ENCODE measurements at places on chromosomes 1 and 21.

GRCh38 chr1:112911506-112912220, 44.3 kb downstream of the SLC16A1 start:
- no peak overlapping the region for H3K4me3 ChIP-seq
- no peak overlapping the region for H3K27ac ChIP-seq
- no peaks in the 10 kb centered on the region for H3K4me1 ChIP-seq

DNA sequence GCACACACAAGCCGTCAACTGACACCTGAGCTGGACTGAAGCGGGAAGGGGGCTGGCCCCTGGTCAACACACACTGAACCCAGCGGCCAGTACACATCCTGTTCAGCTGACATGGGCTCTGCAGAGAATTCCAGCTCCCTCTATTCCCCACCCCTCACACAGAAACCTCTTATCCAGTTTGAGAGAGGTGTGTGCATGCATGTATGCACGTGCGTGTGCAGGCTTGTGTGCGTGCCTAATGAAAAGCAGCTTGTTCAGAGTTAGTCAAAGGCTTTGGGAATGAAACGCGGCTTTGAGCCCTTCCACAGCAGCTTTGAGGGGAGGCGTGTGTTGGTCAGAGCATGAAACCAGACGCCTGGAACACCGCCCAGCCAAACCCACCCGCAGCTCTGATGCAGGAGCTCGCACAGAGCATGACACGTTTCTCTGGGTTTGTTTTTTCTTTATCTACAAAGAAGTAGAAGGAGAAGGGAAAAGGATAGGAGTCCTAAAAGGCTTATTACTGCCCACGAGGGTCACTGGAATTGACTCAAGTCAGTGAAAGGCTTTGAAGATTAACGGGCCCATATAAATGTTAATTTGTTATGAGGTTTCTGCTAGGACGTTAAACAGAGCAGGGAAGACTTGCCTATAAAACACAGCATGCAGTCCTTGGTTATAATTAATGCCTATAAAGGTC, 184.2 kb downstream of the ETS2 start:
- peaks cover 4% of the 10 kb centered on the region for H3K36me3 ChIP-seq
- H3K27me3 ChIP-seq, result peaks cover 55% of the 10 kb centered on the region
- H3K4me3 ChIP-seq, result no peak overlapping the region
- H3K27ac ChIP-seq, result no peak overlapping the region
- no peak for DNase-seq

GRCh38 chr1:47635597-47635996, 197.8 kb downstream of the FOXD2 start:
- H3K36me3 ChIP-seq, result no peaks in the 10 kb centered on the region
- no peak overlapping the region for H3K27ac ChIP-seq
- peaks cover 36% of the 10 kb centered on the region for H3K27me3 ChIP-seq
- DNase-seq, result no peak

DNA sequence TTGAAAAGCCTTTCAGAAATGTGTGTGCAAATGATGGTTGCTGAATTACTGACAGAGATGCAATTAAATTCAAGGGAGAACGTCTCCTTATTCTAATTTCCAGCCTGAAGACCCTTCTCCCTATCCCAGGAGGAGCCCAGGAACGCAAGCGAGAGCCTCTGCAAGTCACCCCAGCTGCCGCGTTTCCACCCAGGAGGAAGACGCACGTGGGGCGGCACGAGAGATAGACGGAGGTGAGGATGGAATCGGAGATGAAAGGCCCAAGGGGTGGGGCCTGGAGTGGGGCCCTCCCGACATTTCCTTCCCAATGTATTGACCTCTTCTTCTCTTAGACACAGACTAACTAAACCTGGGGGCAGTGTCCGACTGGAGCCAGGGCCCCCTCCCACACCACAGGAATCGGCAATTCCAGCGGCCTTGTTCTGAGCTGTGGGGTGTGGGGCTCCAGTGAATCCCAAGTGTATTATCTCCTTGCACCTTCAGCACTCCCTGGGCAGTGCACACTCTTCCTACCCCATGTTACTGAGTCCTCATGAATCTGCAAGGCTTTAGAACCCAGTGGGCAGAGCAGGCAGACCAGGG, 322.5 kb downstream of the AJAP1 start:
- no peaks in the 10 kb centered on the region for H3K4me1 ChIP-seq
- no peak for DNase-seq
- H3K4me3 ChIP-seq, result no peak overlapping the region
- no peak overlapping the region for H3K27ac ChIP-seq
- no peaks in the 10 kb centered on the region for H3K36me3 ChIP-seq
- H3K27me3 ChIP-seq, result no peaks in the 10 kb centered on the region

DNA sequence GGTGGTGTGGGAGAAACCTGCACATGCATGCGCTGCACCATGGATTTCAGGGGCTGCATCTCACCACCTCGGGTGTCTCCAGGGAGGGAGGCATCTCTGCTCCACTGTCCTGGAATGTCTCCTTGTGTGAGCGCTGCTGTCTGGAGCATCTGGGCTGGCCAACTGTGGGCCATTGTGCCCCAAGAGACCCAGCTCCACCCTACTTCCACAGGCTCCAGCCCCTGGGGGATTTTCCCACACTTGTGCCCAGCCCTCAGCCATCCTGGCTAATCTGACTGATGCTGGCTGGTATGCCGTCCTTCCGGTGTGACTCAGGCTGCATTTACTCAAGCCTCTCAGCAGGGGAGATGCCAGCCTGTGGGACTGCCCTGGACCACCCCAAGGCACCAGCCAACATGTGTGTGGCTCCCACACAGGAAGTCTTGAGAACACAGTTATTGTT, 62.0 kb downstream of the TRIM11 start:
- no peak for DNase-seq
- H3K27ac ChIP-seq, result no peak overlapping the region
- no peak overlapping the region for H3K4me3 ChIP-seq
- H3K4me1 ChIP-seq, result no peaks in the 10 kb centered on the region
- no peaks in the 10 kb centered on the region for H3K27me3 ChIP-seq

DNA sequence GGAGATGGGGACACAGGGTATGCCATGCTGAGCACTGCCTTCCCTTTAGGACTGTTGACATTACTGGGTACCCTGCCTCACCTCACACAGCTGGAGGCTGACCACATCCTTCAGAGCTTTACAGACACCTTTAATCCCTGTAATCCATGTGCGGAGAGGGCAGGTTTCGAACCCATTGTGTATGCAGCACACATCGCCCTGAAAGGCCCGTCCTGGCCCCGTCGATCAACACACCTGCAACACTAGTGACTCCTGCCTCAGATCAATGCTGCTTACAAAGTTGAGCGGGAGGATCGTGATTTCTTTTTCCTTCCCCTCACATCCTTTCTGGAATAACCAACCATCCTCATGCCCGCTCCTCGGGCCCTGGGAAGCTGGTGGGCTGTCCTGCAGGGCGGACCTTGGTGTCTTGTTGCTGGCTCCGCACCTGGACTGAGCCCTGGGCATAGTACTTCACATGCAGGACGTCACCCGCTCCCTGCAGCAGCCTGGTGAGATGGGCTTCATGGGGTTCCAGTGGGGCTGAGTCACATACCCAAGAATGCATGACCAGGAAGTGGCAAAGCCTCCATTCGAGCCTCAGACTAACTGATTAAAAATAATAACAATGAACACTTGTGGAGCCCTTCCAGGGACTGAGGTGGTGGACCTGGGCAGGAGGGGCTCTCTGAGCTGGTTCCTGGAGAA, 403.6 kb downstream of the PTPRU start:
- H3K36me3 ChIP-seq, result no peaks in the 10 kb centered on the region
- no peaks in the 10 kb centered on the region for H3K27me3 ChIP-seq
- H3K4me3 ChIP-seq, result no peak overlapping the region
- DNase-seq, result no peak

DNA sequence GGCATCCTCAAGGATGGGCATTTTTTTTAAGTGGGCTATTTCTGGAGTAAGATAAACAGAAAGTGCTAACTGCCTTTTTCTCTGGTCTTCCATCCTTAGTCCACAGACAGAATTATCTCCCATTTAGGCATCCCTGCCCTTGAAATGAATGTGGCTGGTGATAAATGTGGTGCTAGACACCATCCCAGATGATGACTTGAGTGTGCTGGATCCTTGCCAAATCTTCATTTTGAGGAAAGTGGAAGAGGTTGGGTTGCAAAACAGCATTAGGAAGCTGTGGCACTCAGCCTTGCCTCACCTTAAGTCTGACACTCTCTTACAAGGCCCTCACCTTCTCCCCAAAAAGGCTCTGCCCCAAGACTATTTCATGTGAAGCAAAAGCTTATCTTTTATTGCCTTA, 19.2 kb downstream of the MAB21L3 start:
- H3K36me3 ChIP-seq, result no peaks in the 10 kb centered on the region
- H3K4me1 ChIP-seq, result peaks cover 56% of the 10 kb centered on the region
- peaks cover 34% of the 10 kb centered on the region for H3K27me3 ChIP-seq
- H3K4me3 ChIP-seq, result no peak overlapping the region

DNA sequence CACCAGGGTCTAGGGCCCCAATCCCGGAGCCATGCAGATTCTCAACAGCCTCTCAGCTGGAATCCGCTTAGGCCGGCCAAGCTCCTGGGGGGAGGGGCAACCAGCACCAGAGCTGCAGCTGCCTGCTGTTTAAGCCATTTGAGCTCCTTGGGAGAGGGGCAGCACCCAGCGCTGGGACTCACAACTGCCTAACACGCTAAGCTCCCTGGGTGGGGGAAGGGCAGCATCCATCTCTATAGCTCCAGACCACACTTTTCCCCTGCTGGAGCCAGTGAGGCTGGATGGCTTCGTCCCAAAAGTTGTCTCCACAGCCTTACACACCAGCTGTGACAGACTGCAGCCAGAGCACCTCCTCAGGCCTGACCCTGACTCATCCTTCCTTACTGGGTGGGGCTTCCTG, 6.9 kb upstream of the PTGFR start:
- peaks cover under 1% of the 10 kb centered on the region for H3K27me3 ChIP-seq
- DNase-seq, result no peak
- H3K4me3 ChIP-seq, result no peak overlapping the region
- no peak overlapping the region for H3K27ac ChIP-seq
- no peaks in the 10 kb centered on the region for H3K36me3 ChIP-seq

DNA sequence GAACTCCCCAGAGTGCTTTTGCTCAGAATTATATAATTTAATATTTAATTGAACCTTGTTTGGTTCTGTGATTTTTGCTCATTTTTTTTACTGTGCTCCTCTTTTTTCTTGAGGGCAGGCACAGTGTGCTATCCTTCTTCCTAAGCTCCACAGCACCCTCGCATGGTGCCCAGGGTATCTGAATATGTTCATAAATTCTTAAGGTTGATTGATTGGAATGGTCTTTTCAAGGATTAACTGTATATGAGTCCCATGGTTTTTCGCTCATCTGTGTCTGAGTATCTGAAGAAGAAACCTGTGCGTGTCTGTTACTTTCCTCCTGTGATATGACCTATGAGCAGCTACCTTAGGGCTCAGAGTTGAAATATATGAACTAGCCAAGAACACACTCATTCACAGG, 393.7 kb downstream of the HLX start:
- DNase-seq, result no peak
- H3K36me3 ChIP-seq, result no peaks in the 10 kb centered on the region
- H3K4me1 ChIP-seq, result no peaks in the 10 kb centered on the region

GRCh38 chr21:42112857-42113256, 41.7 kb downstream of the UMODL1 start:
- no peak overlapping the region for H3K27ac ChIP-seq
- H3K4me1 ChIP-seq, result peaks cover 16% of the 10 kb centered on the region
- H3K36me3 ChIP-seq, result no peaks in the 10 kb centered on the region
- no peak overlapping the region for H3K4me3 ChIP-seq
- peaks cover 19% of the 10 kb centered on the region for H3K27me3 ChIP-seq

DNA sequence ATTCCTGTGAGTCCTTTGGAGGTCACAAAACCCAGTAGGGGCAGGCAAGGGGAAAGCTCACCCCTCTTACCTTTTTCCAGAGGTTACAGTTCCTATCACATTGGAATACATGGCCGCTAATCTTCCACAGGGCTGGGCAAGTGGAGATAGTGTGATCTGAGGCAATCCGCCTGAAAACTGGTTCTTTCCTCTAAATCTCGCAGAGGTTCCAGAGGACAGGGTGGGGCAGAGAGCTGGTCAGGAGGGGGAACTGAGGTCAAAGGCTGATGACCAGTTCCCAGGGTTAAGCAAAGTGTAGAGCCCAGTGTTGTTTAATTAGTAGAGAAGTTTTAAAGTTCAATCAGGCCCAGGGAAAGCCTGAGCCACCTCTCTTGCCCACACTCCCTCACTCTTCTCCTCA, at the start of gene SERPINC1:
Gene SERPINC1 (minus strand): TSS at position 179 of the 400 bp plus-strand sequence. CDS start 68 bp downstream, at position 111.
- no peaks in the 10 kb centered on the region for H3K36me3 ChIP-seq
- no peaks in the 10 kb centered on the region for H3K27me3 ChIP-seq
- no peaks in the 10 kb centered on the region for H3K4me1 ChIP-seq
- no peak within 1 kb of the TSS for H3K27ac ChIP-seq
- no peak for DNase-seq
- H3K4me3 ChIP-seq, result no peak within 1 kb of the TSS

DNA sequence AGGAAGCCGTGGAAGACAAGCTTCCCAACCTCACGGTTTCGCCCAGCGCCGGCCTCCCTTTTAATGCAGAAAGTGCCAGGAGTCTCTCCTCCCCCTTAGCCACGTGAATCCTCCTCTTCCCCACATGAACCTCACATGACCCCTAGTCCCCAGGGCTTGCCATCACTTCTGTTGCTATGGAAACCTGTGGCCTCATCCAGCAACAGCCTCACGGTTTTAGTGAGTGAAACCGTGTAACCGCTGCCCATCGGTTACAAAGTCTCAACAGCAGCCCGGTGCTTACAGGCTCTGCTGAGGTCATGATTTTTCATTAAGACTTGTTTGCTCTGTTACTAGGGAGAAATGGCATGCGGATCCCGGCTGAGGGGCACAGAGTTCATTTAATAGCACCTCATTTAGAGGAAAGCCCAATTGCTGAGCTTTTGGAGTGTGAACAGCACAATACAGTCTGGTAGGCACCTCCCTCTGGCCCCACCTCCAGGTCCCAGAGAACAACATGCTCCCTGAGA, 143.2 kb upstream of the BACE2 start:
- H3K27ac ChIP-seq, result no peak overlapping the region
- H3K36me3 ChIP-seq, result no peaks in the 10 kb centered on the region
- DNase-seq, result no peak
- H3K27me3 ChIP-seq, result peaks cover 9% of the 10 kb centered on the region
- H3K4me3 ChIP-seq, result no peak overlapping the region

GRCh38 chr1:211699059-211699458, 23.6 kb upstream of the NEK2 start:
- no peak overlapping the region for H3K27ac ChIP-seq
- DNase-seq, result no peak
- H3K4me3 ChIP-seq, result peak overlapping the region; percentile 50
- H3K27me3 ChIP-seq, result peaks cover 9% of the 10 kb centered on the region
- H3K4me1 ChIP-seq, result peaks cover 27% of the 10 kb centered on the region
- no peaks in the 10 kb centered on the region for H3K36me3 ChIP-seq
